HFF-Myc (cell line): ENCODE measurements at places on chromosomes 4 and X.

DNA sequence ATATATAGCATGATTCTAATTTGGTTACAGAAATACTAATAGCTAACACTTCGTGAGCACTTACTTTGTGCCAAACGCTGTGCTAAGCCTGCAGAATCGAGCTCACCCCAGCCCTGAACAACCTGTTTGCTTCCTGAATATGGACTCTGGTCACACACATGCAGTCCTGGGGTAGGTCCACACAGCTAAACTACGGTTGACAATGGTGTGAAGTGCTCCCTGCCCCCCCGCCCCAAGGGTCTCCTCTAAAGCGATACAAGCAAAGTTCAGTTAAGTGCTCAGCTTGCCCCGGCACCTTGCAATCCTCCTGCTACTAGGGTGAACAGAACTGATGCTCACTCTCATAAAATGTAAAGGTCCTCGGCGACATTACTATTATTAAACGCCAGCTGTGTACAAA, 879 bp downstream of the FOXP3 start:
- DNase-seq: no peak

- no peak for DNase-seq
Measured at GRCh38 chr4:69066945-69067344, 29.3 kb upstream of the UGT2B7 start.

DNA sequence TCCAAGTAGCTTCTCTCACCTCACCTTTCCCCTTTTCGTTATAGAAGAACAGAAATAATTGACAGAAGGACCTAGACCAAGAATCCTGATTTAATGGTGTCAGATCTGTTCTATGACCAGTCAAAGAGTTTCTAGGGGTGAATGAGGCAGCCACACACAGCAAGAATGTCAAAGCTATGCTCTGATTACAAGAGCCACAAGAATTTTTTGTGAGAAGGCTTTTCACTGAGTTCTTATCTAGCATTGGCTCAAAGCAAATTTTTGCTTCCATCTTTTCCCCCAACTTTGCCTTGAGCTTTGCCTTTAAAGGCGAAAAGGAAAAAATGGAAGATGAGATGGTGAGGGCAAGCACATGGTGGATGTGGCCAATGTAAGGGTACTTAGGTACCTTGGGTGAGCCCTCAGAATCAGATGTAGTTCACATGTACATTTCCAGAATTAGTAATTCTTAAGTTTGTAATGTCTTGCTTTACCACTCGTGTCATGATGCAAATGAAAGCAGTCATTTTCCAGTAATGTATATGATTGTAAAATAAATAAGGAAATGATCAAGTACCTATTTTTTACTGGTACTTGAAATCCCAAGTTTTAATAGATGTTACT, 23.5 kb downstream of the FMR1 start:
- no peak for DNase-seq

- no peak for DNase-seq
Measured at GRCh38 chr4:41057467-41057866, 156.9 kb downstream of the APBB2 start.

- DNase-seq: no peak
Measured at GRCh38 chr4:53671757-53672156, 80.5 kb upstream of the LNX1 start.

DNA sequence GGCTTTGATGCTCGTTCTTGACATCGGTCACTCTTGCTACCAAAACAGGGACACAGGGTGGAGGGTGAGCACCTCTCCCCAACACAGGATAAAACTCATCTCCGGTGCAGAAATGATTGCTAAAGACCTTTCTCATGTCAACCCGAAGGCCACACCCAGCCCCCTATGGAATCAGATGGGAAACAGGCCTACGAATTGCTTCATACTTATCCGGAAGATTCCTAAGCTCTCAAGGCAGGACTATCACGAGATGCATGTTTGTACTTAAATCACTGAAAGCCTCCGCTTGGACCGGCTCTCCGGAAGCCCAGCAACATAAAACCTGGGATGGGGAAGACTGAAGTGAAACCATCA, 74.9 kb downstream of the MTMR1 start:
- DNase-seq: no peak

- no peak for DNase-seq
Measured at GRCh38 chr4:119026662-119027444, 108.8 kb upstream of the MYOZ2 start.

DNA sequence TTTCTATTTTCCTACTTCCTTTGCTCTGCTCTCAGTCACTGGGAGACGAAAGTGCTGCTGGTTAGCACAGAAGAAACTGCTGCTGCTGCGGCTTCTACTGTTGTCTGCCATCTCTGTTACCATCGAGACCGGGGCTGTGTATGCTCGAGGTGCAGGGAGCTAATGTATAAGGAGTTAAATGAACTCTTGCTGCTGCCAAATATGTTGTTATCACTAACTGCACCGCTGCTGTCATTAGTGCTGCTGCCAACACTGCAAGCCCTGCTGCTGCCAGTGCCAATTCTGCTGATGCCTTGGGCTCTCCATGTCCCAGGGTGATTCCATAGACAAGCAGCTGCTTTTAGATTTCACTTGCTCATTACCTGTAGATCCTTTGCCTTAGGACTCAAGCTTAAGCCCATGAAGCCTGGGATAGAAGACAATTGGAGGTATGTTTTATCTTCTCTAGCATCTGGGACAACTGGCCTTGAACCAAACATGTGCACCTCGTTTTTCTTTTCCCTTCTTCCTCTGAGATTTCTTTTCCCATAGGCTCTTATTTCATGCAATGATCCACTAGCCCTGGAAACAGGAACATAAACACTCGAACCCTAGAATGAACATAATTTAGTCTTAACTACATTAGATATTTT, 107.8 kb downstream of the CCSER1 start:
- no peak for DNase-seq

DNA sequence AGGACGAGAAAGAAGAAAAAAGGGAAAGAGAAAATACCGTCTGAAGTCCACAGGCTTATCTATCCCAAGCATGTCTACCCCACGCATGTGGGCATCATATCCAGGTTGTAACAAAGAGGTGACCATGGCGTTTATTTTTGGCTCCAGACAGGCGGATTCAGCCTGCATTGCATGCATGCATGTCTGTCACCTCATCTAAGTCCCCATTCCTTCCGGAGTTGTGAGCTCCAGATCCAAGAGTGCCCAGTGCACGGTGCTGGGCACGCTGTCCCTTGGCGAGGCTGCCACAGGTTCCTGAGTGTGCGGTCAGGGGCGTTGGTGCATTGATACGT, 905 bp upstream of the GALNTL6 start:
- DNase-seq: no peak

DNA sequence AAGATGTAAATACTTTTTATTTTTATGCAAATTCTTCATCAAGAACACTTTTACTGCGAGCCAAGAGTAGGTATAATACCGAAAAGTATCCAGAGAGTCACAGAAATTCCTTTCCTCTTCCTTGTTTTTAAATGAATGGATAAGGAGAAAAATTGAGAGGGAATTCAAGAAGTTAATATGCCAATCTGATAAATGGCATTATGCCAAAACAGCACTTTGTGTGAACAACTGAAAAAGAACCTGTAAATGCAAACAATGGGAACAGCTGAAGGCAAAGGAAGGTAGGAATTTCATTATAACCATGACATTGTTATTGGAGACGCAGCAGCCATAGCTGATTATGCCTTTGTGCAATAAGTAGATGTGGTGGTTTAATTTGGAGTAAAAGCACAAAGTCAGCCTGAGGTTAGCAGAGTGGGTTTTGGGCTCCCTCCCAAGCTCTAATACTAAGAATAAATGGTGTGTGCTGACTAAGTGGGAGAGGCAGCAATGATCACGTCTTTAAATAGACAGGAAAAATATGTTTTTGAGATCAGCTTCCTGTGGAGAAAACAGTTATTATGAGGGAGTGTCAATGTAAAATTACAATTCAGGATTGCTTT, 209.8 kb upstream of the NDST4 start:
- no peak for DNase-seq

DNA sequence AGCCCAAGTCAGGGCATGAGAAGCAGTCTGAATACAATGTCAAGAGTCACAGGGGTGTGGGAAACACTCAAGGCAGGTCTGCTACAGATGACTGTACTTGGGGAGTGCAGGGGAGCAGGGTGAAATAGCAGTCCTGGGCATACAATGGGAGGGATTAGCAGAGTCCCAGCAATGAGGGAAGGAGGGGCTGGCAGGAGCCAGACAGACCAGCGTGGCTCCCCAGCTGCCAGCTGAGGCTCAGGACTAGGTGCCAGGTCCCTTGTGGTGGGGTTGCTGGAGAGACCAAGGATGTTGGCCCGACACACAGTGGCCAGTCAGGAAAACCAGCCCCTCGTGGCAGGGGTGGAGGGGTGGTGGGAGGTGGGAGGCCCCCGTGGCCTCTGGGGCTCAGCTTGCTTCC, 86.6 kb downstream of the RTL5 start:
- DNase-seq: no peak

GRCh38 chr4:140351093-140352075, 22.1 kb upstream of the SCOC start:
- no peak for DNase-seq
